ENCODE measurements at places on chromosomes 1 and 21. TPM values are rescaled to one million over a fixed set of nuclear protein-coding genes. Genes with fewer than 3 reads are reported as not detected.

DNA sequence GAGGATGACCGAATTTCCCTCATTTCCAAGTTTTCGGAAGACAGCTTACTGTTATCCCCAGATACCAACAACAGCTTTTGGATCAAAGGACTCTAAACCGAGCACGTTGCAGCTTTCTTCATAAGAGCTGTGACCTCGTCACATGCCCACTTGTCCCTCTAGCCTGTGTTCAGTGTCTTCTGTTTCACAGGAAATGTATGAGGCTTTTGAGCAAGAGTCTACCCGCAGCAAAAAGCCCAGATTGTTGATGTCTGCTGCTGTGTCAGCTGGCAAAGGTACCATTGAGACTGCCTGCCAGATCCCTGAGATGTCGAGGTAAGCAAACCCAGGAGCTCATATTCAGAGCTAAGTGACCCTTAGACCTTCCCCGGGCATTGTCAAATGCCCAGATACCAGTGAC is 24.1 kb downstream of the CHI3L2 start:
- DNase-seq, result no peak

DNA sequence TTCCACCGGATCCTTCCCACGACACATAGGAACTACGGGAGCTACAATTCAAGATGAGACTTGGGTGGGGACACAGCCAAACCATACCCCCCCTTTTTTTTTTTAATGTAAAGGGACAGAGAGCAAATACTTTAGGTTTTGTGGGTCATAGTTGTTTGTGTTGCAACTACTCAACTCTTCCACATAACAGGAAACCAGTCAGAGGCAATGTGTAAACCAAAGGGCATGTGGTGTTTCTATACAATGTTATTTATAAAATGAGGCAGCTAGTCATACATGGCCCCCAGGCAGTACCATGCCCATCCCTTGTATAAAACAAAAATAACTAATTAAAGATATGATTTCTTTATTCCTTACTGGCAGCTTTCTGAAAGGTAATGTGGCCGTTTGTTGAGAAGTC is 845.4 kb upstream of the ADAMTS5 start:
- no peak for DNase-seq

GRCh38 chr1:204888294-204888693 is 17.6 kb downstream of the NFASC start:
- DNase-seq, result no peak

The FAM167B gene
- 58.2 TPM for polyA plus RNA-seq

GRCh38 chr1:193890935-193891334 is 704.5 kb upstream of the B3GALT2 start:
- DNase-seq, result no peak

GRCh38 chr1:165816826-165817497 is 10.5 kb upstream of the UCK2 start:
- no peak for DNase-seq

- no peak for DNase-seq
Observed at GRCh38 chr21:37986751-37987399, 70.6 kb upstream of the KCNJ6 start.

GRCh38 chr1:222257027-222257426 is 290.9 kb downstream of the HHIPL2 start:
- DNase-seq, result no peak

GRCh38 chr1:17618558-17619247 is 79.2 kb downstream of the ARHGEF10L start:
- DNase-seq, result no peak

DNA sequence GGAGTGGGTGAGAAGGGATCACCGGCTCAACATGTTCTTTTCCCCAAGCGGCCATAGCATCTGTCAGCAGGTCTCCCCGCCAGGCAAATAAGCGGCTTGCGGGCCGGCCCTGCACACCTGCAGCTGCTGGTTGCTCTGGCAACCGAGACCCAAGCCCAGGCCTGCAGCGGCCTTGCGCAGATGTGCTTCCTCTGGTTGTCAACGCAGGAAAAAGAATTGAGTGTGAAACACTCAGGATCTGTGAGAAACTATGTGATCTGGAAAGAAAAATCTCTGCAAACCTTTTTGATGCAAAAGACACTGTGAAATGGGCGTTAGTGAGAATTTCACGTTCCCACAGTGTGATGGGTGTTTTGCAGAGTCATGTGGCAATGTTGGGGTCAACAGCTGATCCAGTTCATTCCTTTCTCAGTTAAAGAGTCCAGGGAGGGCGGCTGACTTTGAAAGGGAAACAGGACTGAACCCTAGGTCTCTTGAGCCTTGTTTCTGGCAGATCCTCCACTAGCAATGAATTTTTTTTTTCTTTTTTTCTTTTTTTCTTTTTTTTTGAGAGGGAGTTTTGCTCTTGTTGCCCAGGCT is 28.4 kb downstream of the TOMM20 start:
- no peak for DNase-seq

GRCh38 chr1:71362076-71362475 is 281.2 kb upstream of the ZRANB2 start:
- DNase-seq, result no peak

GRCh38 chr1:212353181-212353580 is 61.5 kb downstream of the PACC1 start:
- DNase-seq, result no peak

DNA sequence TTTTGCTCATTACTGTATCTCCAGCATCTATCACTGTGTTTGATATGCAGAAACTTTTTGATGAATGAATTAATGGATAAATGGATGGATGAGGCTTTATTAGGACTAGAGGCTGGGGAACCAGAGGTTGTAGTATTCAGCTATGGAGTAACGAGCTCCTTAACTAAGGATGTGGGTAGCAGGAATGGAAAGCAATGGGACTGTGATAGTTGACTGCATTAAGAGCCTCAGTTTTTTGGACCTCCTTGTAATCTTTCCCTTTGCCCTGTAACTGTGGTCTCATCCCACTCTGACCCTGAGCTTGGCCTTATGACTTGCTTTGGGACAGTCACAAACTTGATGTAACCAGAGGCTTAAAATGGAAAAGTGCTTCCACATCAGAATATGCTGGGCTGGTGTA is 9.0 kb upstream of the RUNX1 start:
- DNase-seq, result no peak

DNA sequence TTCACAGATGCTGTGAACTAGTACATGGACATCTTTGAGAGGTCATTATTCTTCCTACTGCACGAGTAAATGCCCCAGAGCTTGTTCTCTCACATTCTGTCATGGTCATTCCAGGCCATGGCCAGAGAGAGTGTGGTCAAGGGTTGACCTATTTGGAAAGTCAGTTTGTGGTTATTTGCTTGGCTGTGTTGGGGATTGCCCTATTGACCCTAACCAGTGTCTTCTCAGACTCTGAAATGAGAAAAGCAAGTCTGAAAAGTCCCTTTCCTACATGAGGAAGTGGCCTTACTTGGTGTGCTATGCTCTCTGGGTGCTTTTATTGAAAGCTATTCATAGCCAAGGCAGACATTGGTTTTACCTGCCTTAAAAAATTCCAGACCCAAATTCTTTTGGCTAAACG is 26.6 kb downstream of the CLIC6 start:
- DNase-seq, result no peak

DNA sequence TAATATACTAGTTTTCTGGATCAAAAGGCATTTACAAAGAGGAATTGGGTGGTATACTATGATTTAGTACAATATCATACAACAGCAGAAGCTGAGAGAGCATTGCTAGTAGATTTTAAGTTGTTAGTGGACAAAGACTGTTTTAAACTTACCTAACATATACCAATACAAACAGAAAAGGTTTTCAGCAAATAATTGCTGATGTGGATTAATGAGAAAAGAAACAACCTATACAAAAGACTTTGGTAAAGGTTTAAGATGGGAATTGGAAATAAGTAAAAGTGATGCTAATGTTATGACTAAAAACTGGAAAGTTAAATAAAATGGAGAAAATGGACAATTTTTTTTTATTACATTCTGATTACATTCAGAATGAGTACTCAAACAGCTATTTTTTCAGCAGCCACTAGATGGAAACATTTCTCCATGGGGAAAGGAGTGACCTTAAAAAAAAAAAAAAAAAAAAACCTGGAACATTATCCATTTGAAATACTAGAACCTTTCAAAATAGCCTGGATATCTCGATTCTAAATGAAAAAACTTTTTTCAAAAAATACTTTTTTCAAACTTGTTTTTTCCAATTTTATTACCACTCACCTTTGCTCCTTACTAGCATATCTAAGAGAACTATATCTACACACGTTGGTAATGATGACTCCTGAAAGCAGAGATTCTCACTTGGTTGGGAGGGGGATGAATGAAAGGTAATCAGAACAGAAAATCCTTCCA is 55.4 kb downstream of the EPRS1 start:
- no peak for DNase-seq

DNA sequence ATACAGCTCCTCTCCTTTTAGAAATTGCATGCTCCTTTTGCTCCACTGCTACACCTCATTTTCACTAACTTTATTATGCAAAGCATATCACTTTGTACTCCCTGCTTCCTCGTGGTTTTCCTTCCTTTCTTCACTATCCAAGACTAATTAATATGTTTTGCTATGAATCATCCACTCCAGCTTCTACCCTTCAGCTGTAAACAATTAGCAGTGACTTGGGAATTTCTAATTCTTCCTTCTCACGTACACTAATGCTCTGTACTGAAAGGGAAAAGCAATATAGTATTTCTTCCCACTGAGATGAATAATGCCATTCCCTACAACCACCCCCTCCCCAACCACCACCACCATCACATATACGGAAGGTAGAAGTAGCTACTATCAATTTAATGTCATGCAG is 1917.0 kb downstream of the MRPL39 start:
- no peak for DNase-seq

The ENO1 gene
- polyA plus RNA-seq, result 815 TPM

The PHLDA3 gene
- 2.1 TPM for polyA plus RNA-seq

DNA sequence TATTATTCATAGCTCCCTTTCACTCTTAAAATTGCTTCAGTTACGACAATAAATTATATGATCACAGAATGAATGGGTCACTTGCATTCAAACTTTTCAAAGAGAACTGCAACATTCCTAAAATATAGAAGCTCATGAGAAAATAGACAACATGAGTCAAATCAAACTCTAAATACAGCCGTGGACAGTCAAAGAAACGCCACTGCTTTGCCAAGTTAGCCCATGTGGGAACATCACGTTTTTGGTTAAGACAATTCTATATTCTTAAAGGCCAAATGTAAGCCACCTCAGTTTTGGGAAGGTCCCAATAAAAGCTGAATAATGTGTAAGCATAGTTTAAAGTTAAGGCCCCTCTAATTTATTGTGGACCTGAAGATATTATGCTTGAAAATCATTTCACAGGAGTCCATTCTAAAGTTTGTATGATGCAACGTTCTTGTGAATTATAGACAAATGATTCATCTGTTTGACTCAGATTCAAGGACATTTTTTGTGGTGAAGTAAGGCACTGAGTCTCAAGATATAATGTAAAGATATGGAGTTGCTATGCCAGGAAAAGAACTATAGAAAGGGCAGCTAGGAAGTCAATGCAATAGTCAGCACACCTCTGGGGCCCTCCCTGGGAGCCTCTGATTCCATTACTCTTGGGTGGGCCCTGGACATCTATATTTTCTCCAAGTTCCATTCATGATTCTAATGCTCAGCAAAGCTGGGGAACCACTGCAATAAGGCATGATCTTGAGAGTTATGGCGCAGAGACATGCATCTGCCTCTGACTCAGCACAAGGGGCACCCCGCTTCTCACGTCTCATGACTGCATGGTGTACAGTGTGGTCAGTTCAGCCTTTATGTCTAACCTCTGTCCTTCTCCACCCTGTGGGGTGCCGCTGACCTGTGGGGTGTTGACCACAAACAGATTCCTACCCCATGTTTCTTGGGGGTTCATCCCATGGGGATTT is 33.9 kb downstream of the ETS2 start:
- DNase-seq, result no peak

- no peak for DNase-seq
Observed at GRCh38 chr21:36122977-36123376, 11.9 kb upstream of the CBR3 start.

DNA sequence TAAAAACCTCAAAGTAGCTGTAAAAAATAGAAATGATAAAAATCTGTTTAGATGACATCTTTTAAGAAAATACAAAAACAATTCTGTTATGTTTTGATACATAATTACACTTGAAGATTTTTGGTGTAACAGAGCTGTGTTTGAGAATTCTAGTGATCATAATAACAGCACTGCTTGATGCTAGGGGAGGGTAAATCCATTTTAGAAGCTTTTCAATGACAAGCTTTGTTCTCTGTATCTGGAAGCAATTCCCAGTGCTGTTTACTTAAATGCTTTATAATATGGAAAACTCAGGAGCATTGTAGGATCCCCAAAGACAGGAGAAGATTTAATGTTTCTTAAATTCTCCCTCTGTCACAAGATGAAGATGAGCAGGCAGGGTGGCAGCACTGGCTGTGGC is 359.3 kb downstream of the PDE4B start:
- DNase-seq, result no peak

- DNase-seq, result no peak
Observed at GRCh38 chr1:59081795-59082194, 215.1 kb upstream of the FGGY start.

The OPTC gene
- polyA plus RNA-seq, result 0.07 TPM

GRCh38 chr1:235841938-235842545 is 24.7 kb downstream of the LYST start:
- no peak for DNase-seq

- DNase-seq, result no peak
Observed at GRCh38 chr21:33667636-33668035, 25.3 kb downstream of the ITSN1 start.

DNA sequence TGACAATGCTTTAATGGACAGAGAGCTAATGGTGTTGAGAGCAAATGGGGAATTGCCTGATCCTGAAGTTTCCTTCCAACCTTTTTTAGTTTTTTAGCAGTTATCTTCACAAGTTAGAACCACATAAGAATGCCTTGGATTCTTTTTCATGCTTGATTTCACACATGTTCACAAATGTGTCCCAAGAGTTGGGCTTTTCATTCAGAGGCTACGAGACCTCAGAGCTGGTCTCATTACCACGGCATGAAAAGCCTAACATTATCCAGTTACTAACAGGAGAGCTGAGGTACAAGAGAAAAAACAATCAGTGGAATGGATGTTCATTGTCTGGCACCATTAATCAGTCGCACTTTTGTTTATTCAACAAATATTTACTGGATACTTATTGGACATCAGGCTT is 340.6 kb downstream of the ZNF326 start:
- no peak for DNase-seq

GRCh38 chr1:3744646-3745045 is 7.6 kb upstream of the CCDC27 start:
- DNase-seq, result no peak

DNA sequence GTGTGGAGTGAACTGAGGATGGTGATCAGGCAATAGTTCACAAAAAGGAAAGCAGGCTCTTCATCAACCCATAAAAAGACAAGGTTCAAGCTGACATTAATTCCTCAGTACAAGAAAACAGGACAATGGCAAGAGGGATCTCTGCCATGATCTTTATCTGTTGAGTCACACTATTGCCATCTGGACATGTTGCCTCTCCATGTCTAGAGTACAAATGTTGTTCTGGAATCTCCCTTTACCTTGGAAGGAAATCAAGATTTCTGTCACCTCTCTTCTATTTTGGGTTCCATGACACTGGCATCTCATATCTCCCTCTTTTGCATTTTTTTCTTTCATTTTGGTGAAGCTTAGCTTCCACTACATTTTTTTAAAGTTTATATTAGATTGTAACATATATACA is 329.1 kb downstream of the USP25 start:
- no peak for DNase-seq

The DHRS3 gene
- 44.2 TPM for polyA plus RNA-seq

The NBPF6 gene
- polyA plus RNA-seq, result not detected

- DNase-seq, result no peak
Observed at GRCh38 chr1:203289281-203289981, 15.9 kb upstream of the BTG2 start.
